ENCODE measurements at places on chromosomes 4 and X.
A peak's percentile ranks its signal among the peaks of the same experiment; 100 is the strongest.

GRCh38 chr4:33802578-33802977, 2441.7 kb downstream of the ARAP2 start:
- DNase-seq = no peak

- DNase-seq = no peak
Measured at GRCh38 chr4:171812333-171812664, 905 bp upstream of the GALNTL6 start.

- no peak for DNase-seq
Measured at GRCh38 chr4:78426972-78427371, 124.6 kb upstream of the ANXA3 start.

GRCh38 chrX:132953354-132953753, 5.1 kb downstream of the HS6ST2 start:
- DNase-seq = no peak

GRCh38 chr4:137775701-137776100, 243.4 kb upstream of the PCDH18 start:
- DNase-seq = no peak

DNA sequence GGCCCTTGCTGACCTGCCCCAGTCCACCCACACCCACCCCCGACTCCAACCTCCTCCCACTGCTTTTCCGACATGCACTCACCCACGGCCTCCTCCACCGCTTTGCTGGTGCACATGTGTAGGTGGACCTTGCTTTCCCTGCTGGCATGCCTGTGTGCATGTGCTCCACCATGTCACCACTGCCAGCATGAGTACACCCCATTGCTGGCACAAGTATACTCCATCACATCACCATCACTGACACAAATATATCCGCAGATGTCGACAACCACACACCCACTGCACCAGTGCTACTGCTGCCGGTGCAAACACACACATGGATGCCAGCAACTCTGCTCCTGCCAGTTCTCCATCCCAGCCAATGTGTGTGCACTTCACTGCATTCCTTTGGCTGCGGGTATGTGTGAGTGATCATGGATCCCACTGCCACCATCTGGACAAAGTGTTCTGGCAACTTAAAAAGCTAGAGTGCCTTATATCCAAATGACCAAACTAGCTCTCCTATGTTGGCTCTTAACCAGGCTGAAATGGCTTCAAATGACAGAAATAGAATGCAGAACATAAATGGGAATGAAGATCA, 1072.3 kb downstream of the RAPGEF2 start:
- DNase-seq = no peak

DNA sequence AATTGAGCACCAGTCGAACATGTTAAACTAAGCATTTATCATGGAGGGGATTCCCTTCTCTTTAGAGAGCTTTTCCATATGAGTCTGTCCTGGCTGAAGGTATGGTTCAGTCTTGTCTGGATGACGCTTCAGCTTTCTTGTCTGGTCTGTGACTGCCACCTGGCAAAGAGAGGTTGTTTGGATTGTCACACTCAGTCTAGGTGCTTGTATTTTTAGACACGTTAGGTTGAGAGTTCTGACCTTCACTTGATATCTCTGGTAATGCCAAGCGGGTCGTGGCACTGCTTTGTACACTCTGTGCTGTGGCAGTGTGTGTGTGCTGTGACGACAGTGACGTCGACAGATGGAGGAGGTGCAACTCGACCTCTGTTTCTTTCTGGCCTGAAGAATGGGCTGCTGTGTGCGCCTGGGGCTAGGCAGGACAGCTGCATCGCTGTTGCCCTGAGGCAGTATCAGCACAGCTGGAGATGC, 12.6 kb downstream of the NOCT start:
- DNase-seq = no peak

GRCh38 chrX:65985922-65986588, 53.8 kb downstream of the VSIG4 start:
- DNase-seq = peak; percentile 91

DNA sequence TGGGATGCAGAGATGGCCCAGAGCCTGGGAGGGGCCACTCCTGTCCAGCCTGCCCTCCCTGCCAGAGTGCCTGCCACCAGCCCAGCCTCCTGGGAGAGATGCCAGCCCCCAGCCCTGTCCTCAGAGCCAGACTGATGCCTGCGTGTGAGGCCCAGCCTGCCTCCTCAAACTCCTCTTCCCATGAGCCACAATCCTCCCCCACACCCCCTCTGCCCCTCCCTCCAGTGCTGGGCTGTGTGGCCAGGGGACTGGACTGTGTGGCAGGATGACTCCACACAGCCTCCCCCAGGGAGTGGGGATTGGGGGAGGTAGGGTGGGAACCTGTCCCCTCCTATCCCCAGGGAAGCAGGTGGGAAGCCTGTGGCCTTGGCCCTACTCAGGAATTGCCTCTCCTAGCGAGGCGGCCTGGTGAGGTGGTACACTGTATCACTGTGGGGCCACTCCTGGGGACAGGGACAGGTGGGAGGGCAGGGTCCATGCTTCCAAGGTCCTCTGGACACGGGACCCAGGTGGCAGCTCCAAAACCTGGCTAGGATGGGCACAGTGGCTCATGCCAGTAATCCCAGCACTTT, 4.3 kb upstream of the SH3BP2 start:
- DNase-seq = peak; percentile 80

- no peak for DNase-seq
Measured at GRCh38 chr4:88752754-88753153, 55.1 kb upstream of the NAP1L5 start.

DNA sequence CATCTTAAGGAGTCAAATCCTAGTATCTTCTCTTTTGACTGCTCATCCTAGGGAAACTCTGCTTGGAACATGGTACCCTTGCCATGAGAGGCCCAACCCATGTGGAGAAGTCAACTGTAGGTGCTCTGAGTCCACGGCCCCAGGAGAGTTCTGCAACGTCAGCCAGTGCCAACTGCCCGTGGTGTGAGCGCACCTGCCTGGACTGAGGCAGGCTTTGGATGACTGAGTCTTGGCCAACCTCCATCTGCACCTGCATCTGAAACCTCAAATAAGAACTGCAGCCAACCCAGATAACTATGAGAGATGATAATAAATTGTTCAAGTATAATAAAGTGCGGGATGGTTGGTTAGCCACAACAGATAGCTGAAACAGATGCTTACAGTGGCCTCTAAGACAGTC, 772.0 kb downstream of the TRIML1 start:
- no peak for DNase-seq

DNA sequence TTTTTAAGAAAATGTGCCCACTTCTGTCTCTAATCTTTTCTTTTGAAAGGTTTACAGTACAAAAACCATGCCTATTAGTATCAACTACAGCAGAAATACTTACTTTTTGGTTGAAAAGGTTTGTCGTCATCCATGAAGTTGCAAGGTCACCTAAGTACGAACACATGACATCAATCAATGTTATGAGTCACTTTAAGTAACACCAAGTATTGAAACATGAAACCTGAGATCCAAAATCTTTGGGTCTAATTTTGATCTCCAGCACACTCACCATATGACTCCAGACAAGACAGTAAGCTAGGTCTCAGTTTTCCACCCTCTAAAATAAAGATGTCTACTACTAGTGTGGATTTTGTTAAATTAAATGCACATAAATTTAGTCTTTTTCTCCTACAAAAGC, 8.4 kb downstream of the ZNF280C start:
- DNase-seq = no peak

GRCh38 chr4:8152090-8152864, 6.3 kb downstream of the ABLIM2 start:
- DNase-seq = no peak

DNA sequence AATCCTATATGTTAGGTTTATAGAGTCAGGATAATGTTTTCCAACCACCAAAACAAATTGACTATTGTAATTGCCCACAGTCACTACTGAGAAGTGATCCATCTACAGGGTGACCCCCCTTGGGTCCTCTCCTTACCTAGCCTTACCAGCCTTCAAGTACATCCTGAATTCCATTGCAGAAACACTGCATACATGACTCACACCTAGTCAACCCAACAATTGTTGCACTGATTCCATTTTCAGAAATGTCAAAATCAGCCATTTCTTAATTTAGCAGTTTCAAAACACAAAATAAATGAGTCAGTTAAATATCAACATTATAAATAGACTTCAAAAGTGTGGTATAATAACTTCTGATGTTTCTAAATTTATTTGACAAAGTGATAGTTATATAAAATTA, 106.3 kb upstream of the TNIP3 start:
- no peak for DNase-seq

GRCh38 chr4:111839141-111839540, 306.1 kb upstream of the FAM241A start:
- no peak for DNase-seq

- no peak for DNase-seq
Measured at GRCh38 chrX:134538316-134538715, 78.4 kb downstream of the HPRT1 start.

DNA sequence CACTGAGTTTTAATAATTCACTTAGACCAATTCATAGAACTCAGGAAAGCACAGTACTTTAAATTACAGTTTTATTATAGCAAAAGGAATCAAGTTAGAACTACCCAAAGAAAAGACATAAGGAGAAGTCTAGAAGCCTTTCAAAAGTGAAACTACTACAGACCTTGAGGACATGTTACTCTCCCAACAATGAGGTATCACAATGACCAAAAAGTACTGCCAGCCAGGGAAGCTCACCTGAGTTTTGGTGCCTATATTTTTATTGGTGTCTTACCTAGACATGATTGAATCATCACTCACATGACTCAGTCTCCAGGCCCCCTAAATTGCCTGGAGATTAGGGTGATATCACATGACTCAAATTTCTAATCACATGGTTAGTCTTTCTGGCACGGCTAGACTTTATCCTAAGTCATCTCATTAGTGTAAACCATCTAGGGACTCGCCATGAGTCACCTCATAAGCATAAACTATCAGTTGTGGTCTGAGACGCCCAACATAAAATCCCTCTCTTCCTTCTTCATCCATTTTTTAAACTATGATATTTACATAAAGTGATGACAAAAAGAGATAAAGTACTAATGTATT, 372.3 kb downstream of the TMA16 start:
- no peak for DNase-seq

- DNase-seq = peak; percentile 63
Measured at GRCh38 chr4:39699687-39700409, 1.9 kb downstream of the UBE2K start.

DNA sequence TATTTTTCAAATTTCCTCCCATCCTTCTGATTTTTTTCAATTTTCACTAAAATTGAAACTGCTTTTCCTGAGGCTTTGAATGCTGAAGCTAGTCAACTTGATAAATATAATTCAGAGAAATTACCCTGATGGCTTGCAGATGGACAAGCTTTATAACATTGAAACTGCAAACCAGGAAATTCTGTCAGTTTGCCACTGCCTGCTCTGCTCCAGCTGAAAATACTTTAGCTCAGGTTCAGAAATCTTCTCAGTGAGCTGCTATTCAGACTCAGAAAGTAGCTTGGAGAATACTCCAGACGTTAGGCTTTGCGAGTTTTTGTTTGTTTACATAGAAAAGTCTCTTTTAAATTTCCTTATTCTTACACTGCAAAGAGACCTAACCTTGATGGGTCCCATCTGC, 1574.7 kb downstream of the STIM2 start:
- DNase-seq = no peak

DNA sequence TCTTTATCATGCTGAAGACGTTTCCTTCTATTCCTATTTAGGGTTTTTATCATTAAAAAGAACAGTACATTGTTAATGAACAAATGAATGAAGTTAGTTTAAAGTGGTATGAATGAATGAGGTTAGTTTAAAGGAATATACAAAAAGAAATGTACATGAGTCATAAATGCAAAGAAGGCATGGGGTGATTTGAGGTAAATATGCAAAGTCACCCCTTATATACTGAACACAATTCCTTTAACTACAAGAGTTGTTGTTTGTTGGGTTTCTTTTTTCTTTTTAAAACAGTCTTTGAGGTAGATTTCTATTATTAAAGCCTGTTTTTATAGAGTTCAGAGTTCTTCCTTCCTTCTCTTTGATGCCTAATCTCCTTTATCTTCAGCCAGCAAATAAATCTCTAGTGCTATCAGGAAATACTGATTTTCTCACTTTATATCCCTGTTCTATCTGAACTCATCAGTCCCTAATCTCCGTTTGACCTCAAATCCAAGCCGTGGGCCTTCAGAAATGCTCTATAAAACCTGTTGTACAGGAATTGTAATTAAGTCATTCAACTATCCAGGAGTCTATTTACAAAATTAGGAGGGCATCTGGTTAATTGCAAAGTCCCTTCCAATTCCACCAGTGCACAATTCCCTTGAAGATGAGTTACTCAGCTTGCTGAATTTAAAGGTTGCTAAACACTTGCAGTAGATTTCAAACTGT, 31.6 kb upstream of the ABCG2 start:
- DNase-seq = no peak

DNA sequence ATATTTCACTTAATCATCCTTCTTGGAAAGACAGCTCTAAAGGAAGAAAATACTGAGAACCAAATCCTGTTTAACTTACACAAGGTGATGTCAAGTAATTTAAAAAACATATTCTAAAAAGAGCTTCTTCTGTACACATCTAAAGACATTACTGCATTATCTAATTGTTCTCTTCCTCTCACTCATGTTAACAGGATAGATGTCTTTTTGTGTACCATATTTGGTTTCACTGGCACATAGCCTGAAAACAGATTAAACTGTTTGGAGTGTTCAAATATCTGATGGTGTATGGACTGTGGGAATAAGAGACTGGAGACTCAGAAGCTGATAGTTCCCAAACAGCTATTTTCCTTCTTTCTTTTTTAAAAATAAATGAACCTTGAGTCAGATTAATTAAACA, 213.3 kb upstream of the MAB21L2 start:
- DNase-seq = no peak

DNA sequence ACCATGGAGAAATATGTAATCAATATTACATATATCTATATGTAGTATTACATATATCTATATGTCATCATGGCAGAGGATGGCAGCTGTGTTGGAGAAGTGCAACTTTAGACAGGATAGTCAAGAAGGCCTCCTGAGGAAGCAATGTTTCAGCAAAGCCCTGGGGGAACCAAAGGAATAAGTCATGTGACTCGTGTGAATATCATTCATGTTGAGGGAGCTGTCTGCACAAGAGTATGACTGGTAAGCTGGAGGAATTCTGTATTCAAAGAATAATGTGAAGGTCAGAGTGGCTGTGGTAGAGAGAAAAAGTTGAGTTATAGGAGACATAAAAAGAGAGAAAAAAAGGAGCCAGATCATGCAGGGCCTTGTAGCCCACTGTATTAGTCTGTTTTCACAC, 92.9 kb upstream of the EDNRA start:
- no peak for DNase-seq

DNA sequence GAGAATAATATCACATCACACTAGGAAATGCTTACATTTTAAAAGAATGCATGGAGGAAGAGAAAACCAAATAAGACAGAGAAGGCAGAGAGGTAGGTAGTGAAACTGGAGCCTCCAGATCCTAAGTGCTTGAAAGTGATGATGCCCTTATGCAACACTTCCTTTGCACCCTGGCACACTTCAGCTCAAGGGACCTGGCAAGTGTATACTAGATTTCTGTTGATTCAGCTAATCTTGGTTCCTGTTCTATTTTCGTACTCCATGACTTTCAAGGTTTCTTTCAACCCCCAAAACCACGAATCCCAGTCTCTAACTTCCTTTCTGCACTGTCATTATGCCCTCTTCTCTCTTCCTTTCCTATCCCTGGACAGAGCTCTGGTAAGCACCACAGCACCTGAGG, 36.9 kb upstream of the SH3KBP1 start:
- DNase-seq = peak; percentile 61

GRCh38 chr4:155822572-155822971, 43.5 kb downstream of the ASIC5 start:
- no peak for DNase-seq
